Foreskin keratinocyte (primary cell): ENCODE measurements at places on chromosomes 4 and X. TPM values are rescaled to one million over a fixed set of nuclear protein-coding genes. Genes with fewer than 3 reads are reported as not detected.

The HDX gene
- 1.0 and 1.1 TPM in 2 replicates for polyA plus RNA-seq

The GNL3L gene
- polyA plus RNA-seq: 1.3 and 1.5 TPM in 2 replicates

The ALPK1 gene
- 2.4 and 2.7 TPM in 2 replicates for polyA plus RNA-seq

The NPY1R gene
- 0.03 TPM in 1 of 2 replicates, not detected in the other for polyA plus RNA-seq

The CXCL6 gene
- polyA plus RNA-seq: 0.79 and 0.86 TPM in 2 replicates
